ENCODE measurements at places on chromosomes 5 and 9.

GRCh38 chr9:115114546-115114945, 3.4 kb downstream of the TNC start:
- DNase-seq = no peak

- DNase-seq = no peak
These were observed 23.0 kb downstream of the SLC36A1 start for GRCh38 chr5:151470439-151470838.

DNA sequence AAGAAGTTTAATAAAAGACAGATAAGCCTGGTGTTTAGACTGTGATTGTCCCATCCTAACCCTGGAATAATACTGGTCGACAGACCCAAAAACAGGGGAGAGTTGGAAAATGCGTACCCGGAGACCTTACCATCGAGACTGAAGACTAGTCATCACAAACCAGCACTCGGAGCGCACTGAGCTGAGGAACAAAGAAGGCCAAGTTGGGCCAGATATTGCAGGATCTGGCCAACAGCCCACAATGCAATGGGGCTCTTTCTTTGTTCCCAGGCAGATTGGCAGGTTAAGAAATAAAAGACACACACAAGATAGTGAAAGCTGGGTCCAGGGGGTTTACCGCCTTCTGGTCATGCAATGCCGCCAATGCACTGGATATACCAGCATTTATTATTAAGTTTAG, 188.7 kb upstream of the RAI14 start:
- no peak for DNase-seq

DNA sequence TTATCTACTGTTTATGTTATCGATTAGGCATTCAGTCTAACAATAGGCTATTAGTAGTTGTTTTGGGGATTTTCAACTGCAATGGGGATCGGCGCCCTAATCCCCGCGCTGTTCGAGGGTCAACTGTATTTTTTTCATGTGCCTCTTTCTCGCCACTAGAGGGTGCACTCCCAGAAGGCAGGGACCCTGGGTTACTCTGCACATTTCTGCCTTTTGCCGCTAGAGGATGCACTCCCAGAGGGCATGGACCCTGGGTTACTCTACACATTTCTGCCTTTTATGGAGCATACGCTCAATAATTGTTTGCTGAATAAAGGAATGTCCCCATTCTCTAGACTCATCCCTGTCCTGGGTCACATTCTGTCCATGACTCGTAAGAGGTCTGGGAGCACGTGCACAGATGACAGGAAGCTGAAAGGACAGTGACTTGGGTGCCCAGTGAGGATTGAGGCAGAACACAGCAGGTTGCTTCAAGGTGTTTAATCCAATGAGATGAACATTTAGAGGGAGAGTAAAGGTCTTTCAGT, 27.9 kb upstream of the RECK start:
- peak; percentile 30 for DNase-seq

DNA sequence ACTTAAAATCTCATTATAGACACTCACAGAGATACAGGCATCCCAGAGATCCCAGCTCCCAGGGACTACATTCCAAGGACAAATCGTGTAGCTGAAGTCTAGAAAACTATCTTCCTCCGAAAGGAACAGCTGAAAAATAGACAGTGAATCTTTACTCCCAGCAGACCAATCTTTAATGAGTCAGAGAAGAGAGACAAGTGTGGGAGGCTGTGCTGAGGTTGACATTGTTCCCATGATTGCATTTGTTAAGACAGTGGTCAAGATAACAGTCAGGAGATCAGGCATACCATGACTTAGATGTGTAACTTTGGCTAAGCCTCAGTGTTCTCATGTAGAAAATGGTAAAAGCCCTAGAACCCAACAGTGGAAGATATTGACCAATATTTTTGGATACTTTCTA, 120.7 kb downstream of the PAPPA start:
- no peak for DNase-seq

DNA sequence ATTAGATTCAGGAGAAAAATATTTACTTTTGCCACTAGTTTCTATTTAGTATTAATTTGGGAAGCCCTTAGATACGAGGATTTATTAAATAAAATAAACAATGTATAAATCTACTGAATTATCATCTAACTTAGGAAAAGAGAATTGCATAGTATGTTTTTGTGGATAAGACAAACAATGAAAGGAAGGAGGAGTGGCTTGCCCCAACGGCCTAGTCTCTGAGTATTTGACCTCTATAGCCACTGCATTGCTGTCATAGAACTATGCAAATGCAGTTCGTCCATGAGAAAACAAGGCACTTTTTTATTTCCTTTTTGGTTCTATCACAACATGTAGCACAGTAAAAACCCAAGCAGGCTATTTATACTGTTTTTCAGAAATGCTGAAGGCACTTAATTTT, 321.2 kb upstream of the CCNH start:
- no peak for DNase-seq

GRCh38 chr9:98091735-98092612, 27.0 kb downstream of the TRIM14 start:
- DNase-seq = no peak
